ENCODE measurements at places on chromosomes 2 and 18.

- no peak for DNase-seq
These were observed 27.7 kb upstream of the KDM3A start for GRCh38 chr2:86413296-86414094.

DNA sequence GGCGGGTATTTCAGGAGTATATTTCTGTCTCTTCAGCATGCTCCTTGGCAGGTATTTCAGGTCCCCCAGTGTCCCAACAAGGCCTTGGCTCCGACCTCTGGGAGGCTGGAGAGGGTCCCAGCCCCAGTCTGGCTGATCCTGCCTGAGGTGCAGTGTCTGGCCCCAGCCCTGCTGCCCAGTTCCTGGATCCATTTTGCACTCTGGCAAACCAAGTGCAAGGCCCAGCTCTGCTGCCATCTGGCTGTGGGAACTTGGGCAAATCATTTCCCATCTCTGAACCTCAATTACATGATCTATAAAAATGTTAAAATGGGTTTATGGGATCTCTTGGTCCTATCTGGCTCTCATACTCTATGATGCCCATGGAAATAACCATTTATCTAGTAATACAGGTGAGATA is 63.6 kb downstream of the ZBTB7C start:
- DNase-seq, result no peak

- no peak for DNase-seq
These were observed 87.0 kb downstream of the EPB41L3 start for GRCh38 chr18:5456577-5457461.

DNA sequence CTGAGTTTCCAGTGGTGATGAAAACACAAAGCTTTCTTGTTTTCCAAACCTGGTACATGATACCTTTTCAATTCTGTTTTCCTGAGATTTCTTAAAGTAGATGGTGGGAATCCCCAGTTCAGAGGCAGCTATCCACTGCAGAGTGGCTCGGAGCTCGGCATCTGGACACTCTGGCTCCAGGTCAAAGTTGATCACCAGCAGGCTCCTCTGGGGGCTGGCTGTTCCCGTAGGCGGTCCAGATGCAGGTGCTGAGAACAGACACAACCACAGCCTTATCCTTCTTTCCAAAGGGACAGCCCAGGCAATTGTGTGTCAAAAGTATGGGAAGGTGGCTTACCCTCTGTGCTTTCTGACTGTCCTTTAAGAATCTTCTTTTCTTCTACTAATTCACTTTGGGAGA is 119.5 kb downstream of the DAW1 start:
- no peak for DNase-seq

- DNase-seq, result no peak
These were observed 6.0 kb upstream of the GLI2 start for GRCh38 chr2:120729406-120730399.

DNA sequence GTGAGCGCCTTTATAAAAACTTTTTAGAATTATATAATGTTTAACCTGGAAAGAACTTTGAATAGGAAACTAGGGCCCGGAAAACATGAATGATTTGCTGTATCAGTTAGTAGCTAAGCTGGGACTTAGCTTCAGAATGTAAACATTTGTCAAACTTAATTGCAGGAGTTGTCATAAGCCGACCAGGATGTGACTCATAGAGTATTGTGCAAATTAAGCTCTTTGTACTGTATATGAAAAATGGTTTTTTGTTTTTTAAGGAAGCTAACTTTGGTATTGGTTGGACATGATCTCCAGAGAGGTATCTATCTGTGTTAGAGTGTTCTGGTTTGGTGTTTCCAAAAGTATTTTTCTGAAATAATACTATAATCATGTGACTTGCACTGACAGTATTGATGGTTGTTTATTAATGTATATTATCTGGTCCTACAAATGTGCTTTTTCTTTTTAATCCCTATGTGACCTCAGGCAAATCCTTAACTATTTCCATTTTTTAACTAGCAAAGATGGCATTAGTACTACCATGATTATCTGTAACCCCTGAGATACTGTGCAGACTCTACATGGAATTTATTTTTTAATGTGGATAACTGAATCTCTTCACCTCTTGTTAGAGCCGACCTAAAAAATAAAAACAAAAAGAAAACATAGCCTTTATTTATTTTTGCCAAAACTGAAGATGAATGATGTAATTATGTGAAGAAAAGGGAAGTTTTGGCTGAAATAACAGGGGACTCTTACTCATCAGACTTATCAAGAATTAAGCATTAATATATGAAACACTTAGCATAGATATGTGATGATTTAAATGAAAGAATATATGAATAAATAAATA is 11.7 kb downstream of the YIPF4 start:
- no peak for DNase-seq

GRCh38 chr2:238396663-238397062 is 30.1 kb upstream of the ASB1 start:
- DNase-seq, result no peak

- DNase-seq, result no peak
These were observed 20.9 kb downstream of the GKN2 start for GRCh38 chr2:68931799-68932198.

DNA sequence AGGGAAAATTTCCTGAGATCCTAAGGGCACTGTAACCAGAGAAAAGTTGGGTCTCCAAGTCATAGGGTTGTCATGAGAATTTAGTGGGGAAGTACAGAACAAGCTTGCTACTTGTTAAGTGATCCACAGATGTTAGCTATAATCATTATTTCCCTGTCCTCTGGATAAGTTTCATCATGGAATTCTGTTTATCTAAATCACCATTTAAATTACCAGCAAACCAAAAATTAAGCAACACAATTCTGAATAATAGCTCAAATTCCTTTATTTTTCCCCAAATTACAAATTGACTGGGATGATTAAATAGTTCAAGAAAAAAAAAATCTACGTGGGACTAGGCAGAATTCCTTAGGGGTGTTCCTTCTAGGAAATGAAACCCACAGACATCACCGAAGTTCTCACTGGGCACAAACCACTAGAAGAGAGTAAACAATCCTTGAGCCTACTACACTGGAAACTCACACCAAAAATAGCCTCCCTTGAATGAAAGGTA is 159.5 kb downstream of the COL6A3 start:
- no peak for DNase-seq

DNA sequence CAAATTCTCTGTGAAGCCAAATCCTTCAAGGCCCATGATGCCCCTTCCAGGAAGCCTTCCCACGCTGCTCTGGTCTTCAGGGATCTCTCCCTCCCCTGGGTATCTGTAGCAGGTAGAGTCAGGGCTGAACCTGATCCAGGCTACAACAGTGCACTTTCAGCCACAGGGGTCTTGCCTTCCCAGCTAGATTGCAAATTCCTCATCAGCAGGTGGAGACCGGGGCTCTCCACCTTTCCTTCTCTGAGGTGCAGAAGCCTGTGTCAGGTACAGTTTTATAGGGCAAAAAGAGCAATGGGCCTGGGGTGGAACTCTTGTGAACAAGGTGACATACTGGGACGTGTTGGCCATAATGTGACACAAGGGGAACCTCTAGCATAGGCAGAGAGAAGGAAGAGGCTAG is 312.9 kb downstream of the MYCN start:
- no peak for DNase-seq

- DNase-seq, result no peak
These were observed 419.5 kb upstream of the CELF4 start for GRCh38 chr18:37985126-37985525.

GRCh38 chr2:40106061-40106460 is 327.0 kb upstream of the THUMPD2 start:
- no peak for DNase-seq

- no peak for DNase-seq
These were observed 22.4 kb downstream of the MOGAT1 start for GRCh38 chr2:222693837-222694236.

Data from stimulated activated CD8-positive, alpha-beta memory T cell treated with anti-CD3 and anti-CD28 coated beads, Interleukin-15, amount 100 ng/mL, for 48 hours (primary cell).